ENCODE measurements at places on chromosomes 2 and 18.

GRCh38 chr2:40256649-40257048 is 195.2 kb downstream of the SLC8A1 start:
- no peak for DNase-seq

- DNase-seq: no peak
Observed at GRCh38 chr2:28095622-28096021, 205.1 kb downstream of the BABAM2 start.

GRCh38 chr18:26978812-26979341 is 113.4 kb upstream of the AQP4 start:
- DNase-seq: no peak

DNA sequence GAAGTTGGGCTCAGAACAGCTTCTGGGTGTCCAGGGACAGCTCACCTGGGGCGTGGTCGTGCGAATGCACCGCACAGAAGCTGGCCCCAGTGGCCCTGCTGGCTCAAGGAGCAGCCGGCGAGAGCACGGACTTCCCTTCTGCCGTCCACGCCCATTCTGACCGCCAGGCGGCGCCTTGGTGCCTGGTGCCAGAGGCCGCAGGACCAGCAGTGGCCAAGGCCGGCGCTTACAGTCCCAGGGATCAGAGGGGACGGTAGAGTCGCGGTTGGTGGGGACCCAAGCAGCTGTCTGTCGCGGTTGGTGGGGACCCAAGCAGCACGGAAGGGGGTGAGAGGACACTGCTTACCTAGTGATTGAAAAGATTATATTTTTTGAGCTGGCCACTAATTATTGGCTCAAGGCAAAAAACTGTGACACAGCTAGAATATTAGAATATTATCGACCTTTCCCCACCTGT is 25.7 kb downstream of the NPPC start:
- DNase-seq: peak; percentile 48

- peak; percentile 10 for DNase-seq
Observed at GRCh38 chr2:136310797-136311603, 193.1 kb upstream of the CXCR4 start.

- no peak for DNase-seq
Observed at GRCh38 chr2:9158786-9159779, 47.5 kb upstream of the ASAP2 start.

DNA sequence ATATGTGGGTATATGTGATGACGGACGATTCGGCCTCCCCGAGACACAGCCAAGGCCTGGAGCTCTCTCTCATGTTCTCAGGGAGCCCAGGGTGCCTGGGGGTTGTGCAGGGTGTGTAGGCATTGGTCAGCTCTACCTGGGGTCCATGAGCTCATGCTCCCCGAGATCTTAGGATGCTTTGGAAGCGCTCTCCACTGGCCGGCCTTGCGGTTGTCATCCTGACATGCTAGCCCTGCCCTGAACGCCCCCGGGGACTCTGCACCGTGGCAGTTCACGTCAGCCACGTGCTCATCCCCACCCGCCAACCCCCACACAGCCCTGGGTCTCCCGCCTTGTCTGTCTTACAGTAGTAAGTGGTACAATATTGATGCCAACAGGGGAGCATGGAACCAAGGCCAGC is 67.8 kb downstream of the RTP5 start:
- DNase-seq: no peak

- no peak for DNase-seq
Observed at GRCh38 chr2:216335252-216335651, 37.0 kb downstream of the MARCHF4 start.

- DNase-seq: no peak
Observed at GRCh38 chr18:476251-476664, 24.2 kb downstream of the COLEC12 start.

DNA sequence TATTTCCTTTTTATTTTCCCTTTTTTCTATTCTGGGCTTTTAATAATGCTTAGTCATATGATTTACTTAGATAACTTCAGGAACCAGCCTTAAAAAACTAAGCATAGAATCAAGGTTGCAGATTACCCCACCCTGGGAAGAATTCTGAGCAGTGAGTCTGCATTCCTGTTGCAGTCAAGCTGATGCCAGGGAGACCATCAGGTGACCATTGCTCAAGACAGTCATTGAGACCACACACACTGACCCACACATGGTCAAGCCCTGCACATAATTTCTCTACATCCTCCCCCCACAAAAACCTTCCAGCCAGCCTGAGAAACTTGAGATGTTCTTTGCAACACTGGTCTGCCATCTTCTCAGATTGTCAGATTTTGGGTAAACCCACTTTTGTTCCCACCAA is 83.9 kb downstream of the SH3YL1 start:
- DNase-seq: no peak

DNA sequence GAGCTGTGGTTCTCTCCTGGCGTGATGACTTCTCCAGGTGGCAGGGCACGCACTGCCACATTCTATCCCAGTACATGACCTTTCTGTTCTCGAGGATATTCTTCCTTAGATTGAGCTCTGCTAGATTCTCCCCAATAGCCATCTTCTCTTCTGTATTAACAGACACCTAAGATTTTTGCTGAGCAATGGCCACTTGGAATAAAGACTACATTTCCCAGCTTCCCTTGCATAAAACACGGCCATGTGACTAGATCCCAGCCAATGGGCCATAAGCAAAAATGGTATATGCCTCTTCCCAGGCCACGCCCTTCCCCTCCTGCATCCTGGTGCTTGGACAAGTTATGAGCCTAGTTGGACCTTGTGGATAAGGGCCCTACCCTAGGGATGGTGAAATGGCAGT is 82.1 kb downstream of the EIF2AK3 start:
- DNase-seq: no peak

DNA sequence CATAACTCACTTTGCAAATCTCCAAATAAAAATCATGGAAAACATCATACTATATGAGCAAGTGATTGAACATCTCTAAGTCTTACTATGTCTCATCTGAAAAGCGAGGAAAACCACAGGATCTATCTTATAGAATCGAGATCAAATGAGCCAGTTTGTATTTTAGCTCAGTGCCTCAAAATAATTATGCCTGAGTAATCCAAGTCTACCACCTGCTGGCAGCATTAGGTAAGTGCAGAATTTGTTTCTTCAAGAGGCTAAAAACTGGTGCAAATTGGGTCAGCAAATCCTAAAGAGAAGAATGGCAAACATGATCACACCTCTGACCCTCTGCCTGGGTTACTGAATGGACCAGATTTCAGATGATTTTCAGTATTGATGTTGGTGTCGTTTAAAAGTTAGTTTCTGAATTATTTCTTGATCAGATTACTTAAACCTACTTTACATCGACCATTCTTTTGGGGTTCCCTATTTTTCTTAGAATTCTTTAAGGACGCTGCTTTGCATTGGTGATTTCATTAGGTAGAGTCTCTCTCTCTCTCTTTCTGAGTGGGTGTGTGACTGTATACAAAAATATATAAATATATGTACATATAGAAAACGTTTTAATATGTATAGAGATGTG is 12.7 kb upstream of the FHOD3 start:
- DNase-seq: peak; percentile 48

- no peak for DNase-seq
Observed at GRCh38 chr2:218983263-218983933, 1.6 kb downstream of the FEV start.

GRCh38 chr18:77099485-77100370 is 32.9 kb downstream of the MBP start:
- DNase-seq: peak; percentile 25

Measured in activated CD4-positive, alpha-beta T cell treated with anti-CD3 and anti-CD28 coated beads for 4 hours (primary cell).